ENCODE measurements at places on chromosomes 16 and 17.

GRCh38 chr17:58324409-58325288 is 3.9 kb downstream of the TSPOAP1 start:
- peak; percentile 97 for DNase-seq

- DNase-seq: no peak
Observed at GRCh38 chr16:66193543-66194229, 172.8 kb upstream of the CDH5 start.

DNA sequence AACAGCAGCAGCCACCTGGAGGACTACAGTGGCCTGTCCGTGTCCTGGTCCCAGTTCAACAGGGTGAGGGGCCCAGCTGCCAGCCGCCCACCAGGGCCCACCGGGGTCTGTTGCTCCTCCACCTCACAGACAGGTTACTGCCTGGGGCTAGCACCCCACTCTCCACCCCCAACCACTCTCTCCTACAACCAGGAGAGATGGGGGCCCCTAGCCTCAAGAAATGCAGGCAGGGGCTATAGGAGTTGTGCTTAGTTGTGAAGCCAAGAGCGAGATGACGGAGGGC is 18.0 kb downstream of the STAT5A start:
- DNase-seq: no peak

- no peak for DNase-seq
Observed at GRCh38 chr16:49997721-49998251, 27.2 kb upstream of the CNEP1R1 start.
